ENCODE measurements at places on chromosomes 6 and 20. TPM values are rescaled to one million over a fixed set of nuclear protein-coding genes. Genes with fewer than 3 reads are reported as not detected.

The MAPK13 gene
- 71.7 TPM for total RNA-seq

The C6orf163 gene
- 4.2 TPM for total RNA-seq

The PSORS1C1 gene
- total RNA-seq, result 10.5 TPM

The PFDN4 gene
- 15.3 TPM for total RNA-seq

- no peaks in the 10 kb centered on the region for H3K36me3 ChIP-seq
- no peaks in the 10 kb centered on the region for H3K4me1 ChIP-seq
- no peak overlapping the region for H3K4me3 ChIP-seq
- no peaks in the 10 kb centered on the region for H3K27me3 ChIP-seq
These were observed 164.4 kb downstream of the SIM1 start for GRCh38 chr6:100300221-100300736.

GRCh38 chr6:41958022-41958856 lies 16.6 kb upstream of the CCND3 start:
- H3K27ac ChIP-seq, result no peak overlapping the region
- no peaks in the 10 kb centered on the region for H3K27me3 ChIP-seq
- no peak overlapping the region for H3K4me3 ChIP-seq
- no peak for DNase-seq

The PAK5 gene
- total RNA-seq, result 0.21 TPM

- no peak overlapping the region for H3K27ac ChIP-seq
- H3K36me3 ChIP-seq, result no peaks in the 10 kb centered on the region
- no peak overlapping the region for H3K4me3 ChIP-seq
- no peaks in the 10 kb centered on the region for H3K4me1 ChIP-seq
- no peaks in the 10 kb centered on the region for H3K27me3 ChIP-seq
These were observed 221.0 kb upstream of the PDE10A start for GRCh38 chr6:165883851-165884640.

- H3K27ac ChIP-seq, result no peak overlapping the region
- no peak overlapping the region for H3K4me3 ChIP-seq
- no peaks in the 10 kb centered on the region for H3K36me3 ChIP-seq
- no peak for DNase-seq
- H3K4me1 ChIP-seq, result peaks cover 8% of the 10 kb centered on the region
These were observed 78.2 kb downstream of the ELOVL4 start for GRCh38 chr6:79869184-79869583.

- no peaks in the 10 kb centered on the region for H3K4me1 ChIP-seq
- no peaks in the 10 kb centered on the region for H3K27me3 ChIP-seq
- H3K27ac ChIP-seq, result no peak overlapping the region
- H3K36me3 ChIP-seq, result no peaks in the 10 kb centered on the region
- no peak overlapping the region for H3K4me3 ChIP-seq
- DNase-seq, result no peak
These were observed 299.1 kb upstream of the KCNQ5 start for GRCh38 chr6:72322771-72323170.

The THBS2 gene
- total RNA-seq, result 8.8 TPM

DNA sequence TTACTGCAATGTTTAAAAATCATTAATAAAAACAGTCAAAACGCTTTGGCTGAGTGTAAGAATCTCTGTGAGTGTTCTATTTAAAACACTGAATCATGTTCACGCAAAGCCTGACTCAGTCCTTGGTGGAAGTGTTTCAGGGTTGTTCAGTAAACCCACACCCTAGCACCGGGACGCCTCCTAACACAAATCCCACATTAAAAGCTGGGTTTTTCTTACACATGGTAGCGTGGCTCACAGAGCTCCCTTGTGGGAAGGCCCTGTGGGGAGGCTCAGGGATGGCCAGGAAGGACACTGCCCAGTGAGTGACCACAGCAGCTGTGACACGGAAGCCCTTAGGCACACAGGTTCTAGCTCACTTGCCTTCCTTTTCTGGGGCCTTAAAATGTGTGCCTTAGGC lies 80.2 kb downstream of the GMPR start:
- no peak overlapping the region for H3K27ac ChIP-seq
- H3K4me3 ChIP-seq, result no peak overlapping the region
- DNase-seq, result no peak
- H3K27me3 ChIP-seq, result no peaks in the 10 kb centered on the region
- H3K4me1 ChIP-seq, result peaks cover 53% of the 10 kb centered on the region

The ZNF165 gene
- total RNA-seq, result 2.2 TPM

The TMEM151B gene
- not detected for total RNA-seq

The RAET1G gene
- total RNA-seq, result 0.83 TPM

- H3K4me3 ChIP-seq, result no peak overlapping the region
- no peaks in the 10 kb centered on the region for H3K36me3 ChIP-seq
- no peak overlapping the region for H3K27ac ChIP-seq
- DNase-seq, result no peak
- H3K4me1 ChIP-seq, result no peaks in the 10 kb centered on the region
These were observed 312.2 kb downstream of the LAMA2 start for GRCh38 chr6:129195161-129195560.

- H3K4me1 ChIP-seq, result peaks cover 8% of the 10 kb centered on the region
- H3K27ac ChIP-seq, result no peak overlapping the region
- H3K36me3 ChIP-seq, result peaks cover 92% of the 10 kb centered on the region
- H3K4me3 ChIP-seq, result no peak overlapping the region
- DNase-seq, result no peak
These were observed 54.9 kb downstream of the CSE1L start for GRCh38 chr20:49100972-49101371.

- H3K4me3 ChIP-seq, result no peak overlapping the region
- no peaks in the 10 kb centered on the region for H3K36me3 ChIP-seq
- no peak for DNase-seq
- peak overlapping the region; percentile 39 for H3K27ac ChIP-seq
- H3K27me3 ChIP-seq, result no peaks in the 10 kb centered on the region
- peaks cover 8% of the 10 kb centered on the region for H3K4me1 ChIP-seq
These were observed 41.2 kb upstream of the EZR start for GRCh38 chr6:158860279-158860865.

GRCh38 chr6:148382861-148383260 lies 40.2 kb downstream of the SASH1 start:
- peaks cover 67% of the 10 kb centered on the region for H3K4me1 ChIP-seq
- no peak overlapping the region for H3K4me3 ChIP-seq
- H3K27ac ChIP-seq, result no peak overlapping the region
- H3K36me3 ChIP-seq, result no peaks in the 10 kb centered on the region

The MEI4 gene
- not detected for total RNA-seq

DNA sequence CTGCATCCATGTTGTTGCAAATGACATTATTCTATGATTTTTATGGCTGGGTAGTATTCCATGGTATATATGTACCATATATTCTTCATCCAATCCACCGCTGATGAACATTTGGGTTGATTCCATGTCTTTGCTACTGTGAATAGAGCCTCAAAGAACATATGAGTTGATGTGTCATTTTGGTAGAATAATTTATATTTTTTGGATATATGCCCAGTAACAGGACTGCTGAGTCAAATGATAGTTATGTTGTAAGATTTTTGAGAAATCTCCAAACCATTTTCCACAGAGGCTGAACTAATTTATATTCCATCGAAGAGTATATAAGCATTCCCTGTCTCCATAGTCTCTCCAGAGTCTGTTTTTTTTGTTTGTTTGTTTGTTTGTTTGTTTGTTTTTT lies 1373.5 kb downstream of the GRIK2 start:
- H3K27me3 ChIP-seq, result no peaks in the 10 kb centered on the region
- H3K27ac ChIP-seq, result no peak overlapping the region
- H3K36me3 ChIP-seq, result no peaks in the 10 kb centered on the region
- no peak for DNase-seq
- H3K4me3 ChIP-seq, result no peak overlapping the region

The TASP1 gene
- 14.3 TPM for total RNA-seq

DNA sequence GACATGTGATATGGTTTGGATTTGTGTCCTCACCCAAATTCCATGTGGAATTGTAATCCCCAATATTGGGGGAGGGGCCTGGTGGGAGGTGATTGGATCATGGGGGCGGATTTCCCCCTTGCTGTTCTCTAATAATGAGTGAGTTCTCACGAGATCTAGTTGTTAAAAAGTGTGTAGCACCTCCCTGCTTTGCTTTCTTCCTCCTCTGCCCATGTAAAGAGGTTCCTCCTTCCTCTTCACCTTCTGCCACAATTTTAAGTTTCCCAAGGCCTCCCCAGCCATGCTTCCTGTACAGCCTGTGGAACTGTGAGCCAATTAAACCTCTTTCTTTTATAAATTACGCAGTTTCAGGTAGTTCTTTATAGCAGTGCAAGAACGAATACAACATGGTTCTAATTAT lies 2.1 kb upstream of the ZNF451 start:
- no peaks in the 10 kb centered on the region for H3K27me3 ChIP-seq
- H3K27ac ChIP-seq, result no peak overlapping the region
- peaks cover 21% of the 10 kb centered on the region for H3K4me1 ChIP-seq
- no peak for DNase-seq
- no peaks in the 10 kb centered on the region for H3K36me3 ChIP-seq
- H3K4me3 ChIP-seq, result no peak overlapping the region

GRCh38 chr6:157537556-157537955 lies 156.6 kb downstream of the ZDHHC14 start:
- no peaks in the 10 kb centered on the region for H3K27me3 ChIP-seq
- no peaks in the 10 kb centered on the region for H3K36me3 ChIP-seq
- H3K4me1 ChIP-seq, result peaks cover 37% of the 10 kb centered on the region
- no peak overlapping the region for H3K27ac ChIP-seq

- no peak for DNase-seq
- H3K27ac ChIP-seq, result no peak overlapping the region
- peaks cover 5% of the 10 kb centered on the region for H3K36me3 ChIP-seq
- no peak overlapping the region for H3K4me3 ChIP-seq
- H3K4me1 ChIP-seq, result no peaks in the 10 kb centered on the region
These were observed 232.1 kb downstream of the SYNE1 start for GRCh38 chr6:152404936-152405595.

DNA sequence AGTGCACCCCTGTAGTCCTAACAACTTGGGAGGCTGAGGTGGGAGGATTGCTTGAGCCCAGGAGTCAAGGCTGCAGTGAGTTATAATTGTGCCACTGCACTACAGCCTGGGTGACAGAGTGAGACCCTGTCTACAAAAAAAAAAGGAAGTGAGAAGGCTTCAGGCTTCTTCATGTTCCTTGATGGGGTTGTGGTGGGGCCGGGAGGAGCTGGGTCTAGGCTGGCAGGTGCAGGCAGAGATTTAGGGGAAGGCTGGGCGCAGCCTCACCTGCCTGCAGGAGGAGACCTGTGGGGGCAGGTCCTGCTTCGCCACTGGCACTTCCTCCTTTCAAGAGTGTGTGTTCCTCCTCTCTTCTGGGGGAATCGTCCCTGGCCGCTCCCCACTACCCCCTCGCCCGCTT lies 63.9 kb downstream of the CHMP4B start:
- no peak overlapping the region for H3K27ac ChIP-seq
- peaks cover 10% of the 10 kb centered on the region for H3K4me1 ChIP-seq
- DNase-seq, result no peak
- no peaks in the 10 kb centered on the region for H3K27me3 ChIP-seq
- H3K4me3 ChIP-seq, result no peak overlapping the region

DNA sequence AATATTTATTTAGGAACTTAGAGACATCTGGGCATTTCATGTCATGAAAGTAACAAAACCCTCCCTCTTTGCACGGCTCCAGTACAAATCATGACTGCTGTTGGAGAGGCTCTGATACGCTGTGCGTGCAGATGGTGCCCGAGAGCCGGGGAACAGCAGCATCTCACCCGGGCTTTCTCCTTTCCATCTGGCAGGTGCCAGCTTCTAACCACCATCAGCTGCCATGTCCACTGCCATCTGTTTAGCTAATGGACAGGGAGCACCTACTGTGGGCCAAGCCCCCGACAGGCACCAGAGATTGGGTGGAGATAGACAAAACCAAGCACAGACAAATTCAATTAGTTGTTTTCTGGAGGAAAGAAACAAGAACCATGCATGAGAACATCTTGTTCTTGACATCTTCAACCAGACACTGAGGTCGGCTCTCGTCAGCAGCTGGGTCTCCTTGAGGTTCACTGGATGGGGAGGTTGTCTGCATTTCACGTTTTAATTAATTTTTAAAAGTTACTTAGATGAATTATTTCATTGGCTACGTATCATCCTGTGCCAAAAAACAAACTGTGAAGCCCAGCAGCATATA lies 323.7 kb downstream of the THBS2 start:
- H3K36me3 ChIP-seq, result no peaks in the 10 kb centered on the region
- no peaks in the 10 kb centered on the region for H3K27me3 ChIP-seq
- no peaks in the 10 kb centered on the region for H3K4me1 ChIP-seq
- no peak overlapping the region for H3K27ac ChIP-seq
- H3K4me3 ChIP-seq, result no peak overlapping the region
- no peak for DNase-seq

- no peak overlapping the region for H3K27ac ChIP-seq
- no peak overlapping the region for H3K4me3 ChIP-seq
- H3K36me3 ChIP-seq, result no peaks in the 10 kb centered on the region
- no peaks in the 10 kb centered on the region for H3K27me3 ChIP-seq
These were observed 469.3 kb downstream of the HAO1 start for GRCh38 chr20:7470912-7471311.

GRCh38 chr6:34067814-34068213 lies 78.1 kb downstream of the GRM4 start:
- H3K4me1 ChIP-seq, result no peaks in the 10 kb centered on the region
- H3K36me3 ChIP-seq, result no peaks in the 10 kb centered on the region
- no peak for DNase-seq
- H3K4me3 ChIP-seq, result no peak overlapping the region
- H3K27me3 ChIP-seq, result peaks cover 26% of the 10 kb centered on the region

The ANKEF1 gene
- total RNA-seq, result 3.8 TPM

GRCh38 chr6:149963462-149964307 lies at the start of gene ULBP1:
Gene ULBP1 (plus strand): TSS chr6:149963943. CDS start chr6:149964050, 107 bp downstream.
- H3K27ac ChIP-seq, result peak within 1 kb of the TSS; percentile 56
- no peaks in the 10 kb centered on the region for H3K36me3 ChIP-seq

The SALL4 gene
- total RNA-seq, result 0.09 TPM

DNA sequence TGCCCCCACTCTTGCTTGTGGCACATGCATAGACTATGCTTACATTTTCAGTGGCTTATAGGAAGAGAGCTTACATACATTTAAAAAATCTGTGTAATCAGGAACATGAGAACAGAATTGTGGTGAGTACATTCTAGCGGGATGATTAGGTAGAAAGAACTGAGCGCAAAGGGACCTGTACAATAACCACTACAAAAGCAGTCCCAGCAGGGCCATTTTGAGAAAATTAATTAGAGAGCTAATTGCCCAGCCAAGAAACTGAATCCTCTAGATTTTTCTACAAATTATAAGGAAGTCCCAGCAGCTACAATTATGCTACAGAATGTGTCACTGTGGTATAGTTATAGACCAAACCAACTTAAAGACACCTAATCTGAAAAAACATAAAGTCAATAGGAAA lies 105.6 kb upstream of the TNFAIP3 start:
- H3K27me3 ChIP-seq, result no peaks in the 10 kb centered on the region
- no peaks in the 10 kb centered on the region for H3K36me3 ChIP-seq
- H3K27ac ChIP-seq, result no peak overlapping the region
- no peaks in the 10 kb centered on the region for H3K4me1 ChIP-seq

DNA sequence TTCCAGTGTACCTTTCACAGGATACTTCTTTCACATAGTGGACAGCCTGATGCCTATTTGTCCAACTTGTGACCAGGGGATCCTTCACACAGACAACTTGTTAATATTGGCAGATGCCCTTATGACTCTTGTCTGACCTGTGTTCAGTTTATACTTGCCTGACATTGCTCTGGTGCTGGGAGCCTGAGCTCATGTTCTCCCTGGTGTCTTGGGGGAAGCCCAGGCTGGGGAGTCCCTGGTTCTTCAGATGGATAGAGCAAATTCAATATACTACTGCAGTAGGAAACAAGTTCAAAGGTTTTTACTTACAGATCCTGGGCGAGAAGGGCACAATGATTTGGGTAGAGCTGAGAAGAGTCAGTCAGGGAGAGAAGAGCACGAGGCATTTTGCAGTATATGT lies 76.1 kb downstream of the NKAIN2 start:
- no peaks in the 10 kb centered on the region for H3K27me3 ChIP-seq
- H3K27ac ChIP-seq, result no peak overlapping the region
- H3K36me3 ChIP-seq, result no peaks in the 10 kb centered on the region
- no peak for DNase-seq
- no peak overlapping the region for H3K4me3 ChIP-seq
- H3K4me1 ChIP-seq, result no peaks in the 10 kb centered on the region

Data from lower lobe of right lung (tissue), 2 donors.